Daoy (cell line): ENCODE measurements at places on chromosomes 7 and 10.

- no peak for DNase-seq
These were observed 330.2 kb upstream of the FZD1 start for GRCh38 chr7:90933984-90934383.

GRCh38 chr10:69884686-69885085 is 83.0 kb downstream of the COL13A1 start:
- DNase-seq, result no peak

- DNase-seq, result no peak
These were observed 130.1 kb downstream of the ELMO1 start for GRCh38 chr7:37318541-37318940.

- DNase-seq, result no peak
These were observed 316.9 kb upstream of the GRM3 start for GRCh38 chr7:86326847-86327246.

DNA sequence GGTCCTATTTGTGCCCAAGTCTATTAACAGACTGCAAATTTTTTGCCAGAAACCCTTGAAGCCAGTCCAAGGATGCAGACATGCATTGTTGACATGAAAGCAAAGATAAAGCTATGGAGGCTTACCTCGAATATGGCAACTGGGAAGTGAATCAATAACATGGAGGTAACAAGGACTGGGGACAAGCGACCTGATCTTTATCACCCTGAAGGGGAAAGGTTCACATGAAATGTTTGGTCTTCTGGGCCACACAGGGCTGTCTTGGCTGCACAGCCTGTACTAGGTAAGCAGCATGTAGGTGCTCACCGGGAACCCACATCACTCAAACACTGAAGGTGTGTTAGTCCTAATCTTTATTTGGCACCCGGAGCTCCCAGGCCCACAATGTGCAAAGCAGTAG is 17.9 kb downstream of the ERCC6 start:
- DNase-seq, result no peak

DNA sequence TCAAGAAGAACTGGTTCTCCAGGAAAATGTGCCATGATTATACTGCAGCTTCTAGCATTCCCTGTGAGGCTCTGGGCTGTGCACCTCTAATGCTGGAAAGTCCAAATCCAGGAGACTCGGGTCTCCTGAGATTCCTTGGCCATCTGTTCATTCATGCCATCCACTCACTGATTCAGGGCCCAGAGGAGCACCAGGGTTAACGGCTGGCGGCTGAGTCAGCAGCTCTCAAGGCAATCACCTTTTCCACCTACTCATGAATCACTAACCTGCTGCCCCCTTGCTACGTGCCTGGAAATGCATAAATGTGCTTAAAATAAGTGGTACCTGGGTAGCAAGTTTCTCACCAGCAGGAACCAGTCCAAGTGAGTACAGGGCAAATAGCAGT is 132.7 kb downstream of the KCNMA1 start:
- peak; percentile 78 for DNase-seq

- peak; percentile 96 for DNase-seq
These were observed 61.9 kb downstream of the TES start for GRCh38 chr7:116271963-116272886.

- peak; percentile 6 for DNase-seq
These were observed 116.9 kb upstream of the PCGF5 start for GRCh38 chr10:91103384-91104192.

GRCh38 chr10:88138319-88138848 is 275.0 kb downstream of the PTEN start:
- DNase-seq, result no peak

- DNase-seq, result peak; percentile 31
These were observed 70.7 kb downstream of the CABCOCO1 start for GRCh38 chr10:61733358-61733940.

DNA sequence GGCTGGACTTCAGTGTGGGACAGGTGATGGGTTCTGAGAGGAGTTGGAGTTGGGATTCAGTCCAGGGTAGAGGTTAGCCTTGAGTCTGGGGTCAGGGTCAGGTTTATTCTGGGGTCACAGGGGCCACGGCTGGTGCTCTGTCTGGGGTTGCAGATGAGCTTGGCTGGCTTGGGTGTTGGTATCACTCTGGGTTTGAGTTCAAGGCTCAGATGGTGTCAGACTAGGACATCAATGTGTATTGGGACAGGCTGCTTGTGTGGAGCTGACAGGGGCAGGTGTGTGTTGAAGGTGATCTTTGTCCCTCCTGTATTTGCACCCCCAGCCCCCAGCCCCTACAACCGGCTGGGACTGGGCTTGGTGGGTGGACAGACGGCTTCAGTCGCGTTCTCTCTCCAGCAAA is 26.8 kb downstream of the TMEM270 start:
- DNase-seq, result no peak

DNA sequence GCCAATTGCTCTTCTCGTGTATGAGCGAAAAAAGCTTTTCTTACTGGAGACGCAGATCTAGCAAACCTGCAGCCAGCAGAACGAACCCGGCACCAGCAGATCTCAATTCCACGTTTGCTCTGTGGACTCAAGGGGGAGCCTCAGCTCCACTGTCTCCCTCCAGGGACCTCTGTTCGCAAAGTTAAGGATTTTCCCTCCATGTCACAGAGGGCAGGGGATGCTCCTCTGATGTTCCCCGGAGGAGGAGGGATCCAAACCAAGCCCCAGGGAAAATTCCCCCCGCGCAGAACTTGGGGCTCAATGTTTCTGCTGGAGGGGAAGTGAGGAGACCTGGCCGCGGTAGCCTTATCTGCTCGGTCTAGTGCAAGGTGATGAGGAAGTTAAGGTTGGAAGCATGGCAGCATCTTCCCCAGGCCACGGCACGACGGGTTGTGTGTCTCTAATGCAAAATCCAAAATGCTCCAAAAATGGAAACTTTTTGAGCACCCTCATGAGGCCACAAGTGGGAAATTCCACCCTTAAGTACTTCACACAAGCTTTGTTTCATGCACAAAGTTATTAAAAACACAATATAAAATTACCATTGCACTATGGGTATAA is 9.0 kb downstream of the IQCE start:
- DNase-seq, result no peak

- DNase-seq, result no peak
These were observed 91.2 kb downstream of the PLPP4 start for GRCh38 chr10:120548210-120548609.

- no peak for DNase-seq
These were observed 254.1 kb downstream of the ADARB2 start for GRCh38 chr10:1483246-1483645.
